ENCODE measurements at places on chromosomes 2 and 18.

DNA sequence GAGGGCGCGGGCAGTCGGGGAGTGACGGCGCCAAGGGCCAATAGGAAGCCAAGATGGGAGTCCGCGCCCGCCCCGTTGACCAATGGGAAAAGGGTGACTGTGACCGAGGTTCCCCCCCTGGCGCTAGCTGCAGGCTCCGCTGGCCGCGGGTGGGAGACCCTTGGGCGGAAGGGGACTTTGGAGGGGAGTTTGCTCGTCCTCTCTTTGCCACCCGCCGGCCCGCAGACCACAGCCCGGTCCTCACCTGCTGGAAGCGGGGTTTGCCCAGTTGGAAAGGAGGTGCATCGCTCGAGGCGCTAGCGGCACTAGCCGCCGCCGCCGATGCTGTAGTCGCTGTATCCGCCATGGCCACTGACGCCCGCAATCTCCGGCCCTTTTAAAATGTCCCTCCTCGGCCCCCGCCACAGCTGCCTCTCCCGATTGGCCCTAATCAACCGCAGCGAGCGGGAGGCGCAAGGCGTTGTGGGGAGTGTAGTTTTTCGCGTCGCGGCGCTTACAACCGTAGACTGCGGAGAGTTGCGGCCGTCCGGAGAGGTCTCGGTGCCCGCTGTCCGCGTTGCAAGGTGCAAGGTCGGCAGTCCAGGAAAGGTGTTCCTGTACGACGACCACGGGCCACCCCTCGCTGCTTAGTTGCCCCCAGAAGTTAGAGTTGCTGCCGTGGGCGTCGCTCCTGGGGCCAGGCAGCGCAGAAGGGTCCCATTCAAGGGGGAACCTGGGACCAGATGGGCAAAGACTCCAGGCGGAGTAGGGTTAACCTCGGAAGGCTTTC is at the start of gene SFXN5:
Gene SFXN5 (minus strand): TSS at position 353 of the 769 bp plus-strand sequence. CDS start 7 bp downstream, at position 346.
- DNase-seq: peak; percentile 94

DNA sequence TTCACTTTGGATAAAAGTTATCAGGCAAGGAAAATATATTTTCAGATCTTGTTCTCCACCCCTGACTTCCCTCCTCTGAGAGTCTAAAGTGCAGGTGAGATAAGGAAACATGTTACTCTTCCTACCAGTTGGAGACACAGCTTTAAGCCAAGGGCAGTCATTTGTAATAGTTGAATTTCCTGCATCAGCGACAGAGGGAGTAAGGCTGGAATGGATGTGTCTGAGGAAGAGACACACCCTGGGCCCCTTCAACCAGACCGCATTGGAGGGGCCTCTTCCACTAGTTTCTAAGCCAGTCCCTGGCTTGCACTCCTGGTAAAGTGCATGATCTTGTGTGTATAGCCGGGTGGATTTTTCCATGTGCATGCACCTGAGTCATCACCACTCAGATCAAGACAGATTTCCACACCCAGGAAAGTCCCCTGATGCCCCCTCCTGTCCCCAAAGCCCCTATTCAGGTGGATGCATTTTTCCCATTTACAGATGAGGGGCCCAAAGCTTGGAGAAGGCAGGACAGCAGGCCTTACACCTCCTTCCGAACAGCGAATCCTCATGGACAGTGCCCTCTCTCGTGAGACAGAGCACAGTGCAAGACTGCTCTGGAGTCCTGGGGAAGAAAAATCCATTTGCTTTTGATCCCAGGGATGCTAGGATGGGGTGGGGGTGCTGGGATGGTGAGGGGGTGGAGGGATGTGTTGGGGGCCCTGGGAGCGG is 66.7 kb upstream of the SH3RF3 start:
- DNase-seq: no peak

DNA sequence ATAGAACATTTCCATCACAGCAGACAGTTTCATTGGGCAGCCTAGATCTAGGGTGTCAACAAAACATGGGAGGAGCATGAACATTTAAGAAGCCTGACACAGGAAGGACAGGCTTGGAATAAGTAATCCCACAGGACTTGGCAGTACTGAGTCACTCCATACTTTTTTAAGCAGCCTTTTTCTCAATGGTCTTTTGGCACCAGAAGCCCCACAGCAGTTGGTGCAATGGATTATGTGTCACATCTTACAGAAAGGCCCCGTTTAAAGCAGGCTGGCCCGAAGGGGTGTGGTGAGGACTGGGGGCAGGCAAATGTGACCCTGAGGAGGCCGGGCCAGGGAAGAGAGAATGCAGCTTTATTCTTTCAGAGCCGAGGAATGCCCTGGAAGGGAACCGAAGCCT is 26.6 kb downstream of the SPTBN1 start:
- no peak for DNase-seq

DNA sequence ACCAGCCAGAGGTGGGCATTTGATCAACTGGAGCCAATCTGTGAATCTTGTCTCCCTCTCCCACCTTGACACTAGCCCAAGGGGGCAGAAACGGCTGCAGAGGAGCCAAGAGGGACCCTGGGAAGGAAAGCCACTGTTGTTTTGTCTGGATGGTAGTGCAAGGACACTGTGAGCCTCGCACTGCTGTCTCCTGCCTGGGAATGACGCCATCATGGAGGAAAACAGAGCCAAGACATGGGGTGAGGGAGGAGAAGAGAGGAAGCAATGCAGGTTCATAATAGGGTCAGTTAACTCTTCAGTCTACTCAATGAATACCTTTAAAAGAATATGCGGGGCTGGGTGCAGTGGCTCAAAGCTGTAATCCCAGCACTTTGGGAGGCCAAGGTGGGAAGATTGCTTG is 231.1 kb upstream of the AGAP1 start:
- no peak for DNase-seq

DNA sequence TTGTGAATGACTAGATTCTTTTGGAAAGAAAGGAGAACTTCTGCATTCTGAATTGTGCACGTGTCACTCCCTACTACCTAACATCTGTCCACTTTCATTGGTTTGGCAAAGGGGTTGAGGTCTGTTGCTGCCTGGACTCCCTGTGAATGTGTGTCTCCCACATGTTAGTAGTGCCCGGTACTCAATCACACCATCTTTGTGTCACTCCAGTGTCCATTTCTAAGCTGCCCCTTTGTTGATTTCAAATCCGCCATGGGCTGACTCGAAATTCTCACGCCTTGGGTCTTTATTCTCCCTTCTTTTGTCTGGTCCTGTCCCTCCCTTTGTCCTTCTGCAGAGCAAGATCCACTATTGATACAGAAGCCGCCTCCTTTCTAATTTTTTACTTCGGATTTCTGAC is 7.5 kb downstream of the DPYSL5 start:
- no peak for DNase-seq

DNA sequence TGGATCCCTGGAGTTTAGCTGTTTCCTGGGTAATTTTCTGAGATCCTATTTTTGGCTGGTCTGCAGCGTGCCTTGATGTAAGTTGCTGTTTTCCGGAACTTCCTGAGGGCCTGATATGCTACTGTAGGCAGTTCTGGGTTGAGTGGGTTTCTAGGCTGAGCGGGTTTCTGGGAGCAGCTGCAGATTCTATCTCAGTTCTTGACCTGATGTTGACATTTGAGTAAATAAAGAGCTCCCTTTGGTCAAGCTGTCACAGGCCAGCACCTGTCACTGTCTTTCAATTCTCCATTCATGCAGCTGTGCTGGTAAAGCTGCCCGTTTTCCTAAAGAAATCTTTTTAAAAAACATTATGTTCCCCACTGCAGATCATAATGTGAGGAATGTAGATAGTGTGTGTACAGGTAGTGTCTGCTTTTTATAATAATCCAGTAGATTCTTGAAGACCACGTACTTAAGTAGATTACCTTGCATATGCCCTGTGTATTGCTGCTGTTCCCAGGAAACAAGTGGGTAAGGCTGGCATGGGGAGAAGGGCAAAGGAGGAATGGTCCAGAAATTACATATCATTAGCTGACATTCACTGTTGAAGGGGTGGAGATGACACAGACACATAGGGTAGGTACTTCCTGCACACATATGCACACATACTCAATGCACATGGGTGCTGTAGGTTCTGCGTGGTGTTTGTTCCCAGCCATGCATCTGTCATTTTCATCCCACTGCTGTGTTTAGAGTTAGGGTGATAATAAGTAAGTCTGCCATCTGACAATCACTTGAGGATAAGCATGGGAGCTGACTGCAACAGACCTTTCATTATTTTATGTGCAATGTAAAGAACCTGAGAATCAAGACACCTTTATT is 25.9 kb downstream of the CD28 start:
- DNase-seq: no peak

DNA sequence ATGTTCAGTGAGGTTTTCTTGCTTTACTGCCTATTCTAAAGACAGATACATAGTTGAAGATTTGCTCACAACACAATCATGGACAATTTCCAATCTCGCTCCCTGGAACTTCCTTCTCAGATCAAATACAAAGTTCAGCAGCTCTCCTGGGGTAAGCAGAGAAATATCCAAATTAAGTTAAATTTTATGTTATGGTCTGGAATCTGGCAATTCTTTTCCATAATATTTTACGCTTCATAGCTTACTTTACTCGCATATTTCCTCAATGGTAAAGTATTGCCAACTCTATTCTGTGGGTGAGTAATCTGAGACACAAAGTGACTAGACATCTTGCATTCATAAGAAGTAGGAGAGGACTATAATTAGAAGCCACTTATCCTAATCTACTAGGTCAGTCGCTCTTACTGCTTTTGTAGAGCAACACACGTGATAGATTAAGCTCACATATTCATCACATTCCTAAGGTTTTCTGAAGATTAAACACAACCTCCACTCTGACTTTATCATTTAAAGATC is 529.4 kb downstream of the CCDC85A start:
- DNase-seq: no peak

- DNase-seq: no peak
These were observed 562.9 kb downstream of the ARHGAP15 start for GRCh38 chr2:143692162-143692561.

DNA sequence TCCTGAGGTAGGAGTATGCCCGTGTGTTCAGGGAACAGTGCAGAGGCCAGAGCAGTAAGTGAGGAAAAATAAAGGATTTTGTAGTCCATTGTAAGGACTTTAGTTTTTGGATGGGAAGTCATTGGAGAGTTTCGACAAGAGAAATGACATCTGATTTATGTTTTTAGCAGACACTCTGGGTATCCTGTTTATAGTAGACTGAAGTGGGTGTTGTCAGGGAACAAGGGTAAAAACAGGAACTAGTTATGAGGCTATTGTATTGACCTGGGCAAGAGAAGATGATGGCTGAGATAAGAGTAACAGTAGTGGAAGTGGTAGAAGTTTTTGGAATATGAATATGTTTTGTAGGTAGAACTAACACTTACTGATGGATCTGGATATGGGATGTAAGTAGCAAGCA is 59.8 kb downstream of the GTF2A1L start:
- no peak for DNase-seq

- DNase-seq: no peak
These were observed 134.0 kb downstream of the PID1 start for GRCh38 chr2:229137066-229137465.

- DNase-seq: no peak
These were observed 64.9 kb downstream of the CDH2 start for GRCh38 chr18:28112056-28112470.

- no peak for DNase-seq
These were observed 85.7 kb upstream of the UNC80 start for GRCh38 chr2:209685963-209686362.

DNA sequence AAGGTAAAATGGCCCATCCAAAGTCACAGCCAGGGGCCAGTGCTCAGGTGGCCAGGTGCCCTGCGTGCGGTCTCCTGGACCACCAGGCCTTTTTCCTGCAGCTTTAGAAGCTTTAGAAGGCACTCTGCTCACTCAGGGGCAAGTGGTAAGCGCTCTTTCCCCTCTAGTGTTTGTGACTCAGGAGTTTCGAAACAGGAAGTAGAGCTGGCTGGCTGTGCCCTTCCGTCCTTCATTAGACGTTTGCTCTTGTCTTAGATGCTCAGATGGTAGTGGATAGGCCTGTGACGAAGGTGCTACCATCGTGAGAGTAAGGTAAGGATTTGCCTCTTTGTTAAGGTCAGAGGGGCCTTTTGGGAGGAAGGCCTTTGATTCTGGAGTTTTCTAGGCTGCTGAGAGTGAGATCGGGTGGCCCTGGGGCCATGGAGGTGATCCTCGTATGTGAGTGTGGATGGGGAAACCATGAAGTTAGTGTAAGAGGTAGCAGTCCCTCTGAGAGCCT is at the start of gene CASP8:
Gene CASP8 (plus strand): TSS at position 235 of the 499 bp plus-strand sequence. CDS start 5,951 bp downstream, outside the sequence.
- DNase-seq: peak; percentile 92

GRCh38 chr18:48347756-48348326 is 61.3 kb downstream of the ZBTB7C start:
- DNase-seq: no peak

GRCh38 chr18:36378205-36378604 is 80.7 kb downstream of the FHOD3 start:
- DNase-seq: no peak

DNA sequence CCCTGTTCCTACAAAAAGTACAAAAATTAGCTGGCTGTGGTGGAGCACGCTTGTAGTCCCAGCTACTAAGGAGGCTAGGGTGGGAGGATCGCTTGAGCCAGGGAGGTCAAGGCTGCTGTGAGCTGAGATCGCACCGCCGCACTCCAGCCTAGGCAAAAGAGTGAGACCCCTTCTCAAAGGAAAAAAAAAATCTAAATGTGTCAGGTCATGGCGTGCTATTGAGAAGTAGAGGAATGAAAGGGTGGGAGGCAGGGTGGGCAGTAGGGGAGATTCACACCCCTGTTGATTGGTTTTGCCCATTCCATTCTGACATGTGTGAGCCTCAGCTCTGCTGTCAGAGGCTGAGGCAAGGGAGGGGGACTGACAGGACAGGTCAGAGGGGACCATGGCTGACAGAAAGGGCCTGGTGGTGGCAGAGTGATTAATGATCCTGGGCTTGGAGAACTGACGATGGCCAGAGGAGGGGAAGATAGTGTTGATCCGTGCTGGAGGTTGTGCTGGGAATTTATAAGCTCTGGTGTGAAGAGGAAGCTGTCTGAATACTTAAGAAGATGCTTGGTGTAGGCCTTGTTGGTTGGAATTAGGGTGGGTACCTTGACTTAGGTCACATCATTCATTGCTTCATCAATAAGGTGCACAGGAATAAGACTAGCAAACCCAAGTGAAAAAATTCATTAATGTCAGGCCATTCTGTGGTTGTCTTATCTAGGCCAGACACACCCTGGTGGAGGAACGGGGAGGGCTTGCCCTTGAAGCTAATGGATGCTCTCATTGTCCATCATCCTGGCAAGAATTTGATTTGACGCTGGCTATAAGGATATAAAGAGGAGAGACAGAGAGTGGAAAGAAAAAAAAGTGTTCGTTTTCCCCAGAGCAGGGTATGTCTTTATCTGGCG is 19.1 kb upstream of the SMARCAL1 start:
- no peak for DNase-seq

GRCh38 chr2:122999258-122999657 is 1025.8 kb upstream of the CNTNAP5 start:
- no peak for DNase-seq

GRCh38 chr18:77711096-77711495 is 461.4 kb downstream of the GALR1 start:
- DNase-seq: no peak
